ENCODE measurements at places on chromosomes 3 and 15. TPM values are rescaled to one million over a fixed set of nuclear protein-coding genes. Genes with fewer than 3 reads are reported as not detected.

DNA sequence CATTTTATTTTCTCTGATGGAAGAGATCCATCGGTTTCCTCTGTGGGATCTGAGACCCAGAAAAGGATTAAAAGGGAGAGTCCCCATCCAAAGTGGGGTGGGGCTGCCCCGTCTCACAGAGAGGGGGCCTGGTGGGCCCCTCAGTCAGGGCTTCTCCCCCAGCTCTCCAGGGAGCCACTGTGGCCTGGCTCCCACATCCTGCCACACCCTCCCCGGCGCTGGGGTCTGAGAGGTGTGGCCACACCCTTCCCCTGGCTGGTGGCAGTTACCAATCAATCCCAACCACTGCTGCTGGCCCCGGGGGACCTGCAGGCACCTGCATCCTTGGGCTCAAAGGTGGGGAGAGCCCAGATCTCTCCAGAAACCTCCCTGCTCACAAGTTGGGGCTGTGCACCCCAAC, 161.8 kb upstream of the IQSEC1 start:
- peaks cover 28% of the 10 kb centered on the region for H3K4me1 ChIP-seq
- no peaks in the 10 kb centered on the region for H3K36me3 ChIP-seq
- H3K27me3 ChIP-seq = no peaks in the 10 kb centered on the region
- no peak overlapping the region for H3K27ac ChIP-seq
- DNase-seq = no peak

DNA sequence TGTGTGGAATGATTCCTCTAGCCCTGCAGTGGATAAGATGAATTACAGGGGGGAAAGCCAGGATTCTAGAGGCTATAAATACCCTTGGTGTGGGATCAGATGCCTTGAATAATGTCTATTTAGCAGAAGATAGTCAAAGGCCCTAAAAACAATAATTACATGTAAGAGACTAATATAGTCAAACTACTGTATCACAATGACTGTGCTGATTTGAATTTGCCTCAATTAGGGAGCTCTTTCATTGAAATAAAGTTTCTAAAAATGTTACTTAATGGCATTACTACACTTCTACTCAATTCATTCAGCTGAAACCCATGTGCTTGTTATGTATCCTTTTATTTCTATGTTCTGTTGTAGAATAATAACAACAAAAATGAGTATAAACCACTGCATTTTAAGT, 915.6 kb downstream of the TUSC7 start:
- H3K27ac ChIP-seq = no peak overlapping the region
- H3K27me3 ChIP-seq = no peaks in the 10 kb centered on the region
- H3K4me1 ChIP-seq = no peaks in the 10 kb centered on the region
- H3K36me3 ChIP-seq = no peaks in the 10 kb centered on the region
- H3K4me3 ChIP-seq = no peak overlapping the region
- DNase-seq = no peak

DNA sequence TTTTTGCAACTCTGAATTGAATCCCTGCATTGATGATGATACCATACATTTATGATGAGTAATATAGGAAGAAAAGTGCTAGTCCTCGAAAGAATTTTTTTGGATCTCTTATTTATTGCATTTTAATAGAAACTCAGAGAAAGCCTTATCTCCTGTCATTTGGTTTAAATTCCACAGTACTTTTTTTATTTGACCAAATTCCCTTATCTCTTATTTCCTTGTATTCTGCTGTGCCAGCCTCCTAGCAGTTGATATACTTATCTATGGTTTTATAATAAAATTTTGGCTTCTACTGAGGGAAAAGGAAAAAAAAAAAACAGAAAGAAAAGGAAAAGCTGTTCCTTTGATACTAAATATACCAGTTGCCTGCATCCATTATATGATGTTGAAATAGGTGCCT, 535.1 kb upstream of the NR2F2 start:
- no peak overlapping the region for H3K4me3 ChIP-seq
- no peak for DNase-seq
- H3K27me3 ChIP-seq = no peaks in the 10 kb centered on the region
- H3K4me1 ChIP-seq = no peaks in the 10 kb centered on the region

DNA sequence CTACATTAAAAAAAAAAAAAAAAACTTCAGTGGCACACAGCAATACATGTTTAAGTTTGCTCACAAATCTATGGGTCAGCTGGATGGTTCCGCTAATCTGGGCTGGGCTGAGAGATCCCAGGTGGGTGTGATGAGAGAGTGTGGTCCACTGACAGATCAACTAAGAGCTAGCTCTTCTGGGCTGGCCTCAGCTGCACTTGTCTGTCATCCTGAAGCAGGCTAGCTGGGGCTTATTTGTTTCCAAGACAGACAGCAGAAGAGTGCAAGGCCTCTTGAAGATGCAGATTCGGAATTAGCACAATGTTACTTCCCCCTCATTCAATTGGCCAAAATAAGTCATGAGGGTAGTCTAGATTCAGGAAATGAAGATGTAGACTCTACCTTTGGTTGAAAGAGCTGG, 56.5 kb downstream of the SIDT1 start:
- DNase-seq = no peak
- no peaks in the 10 kb centered on the region for H3K27me3 ChIP-seq
- no peak overlapping the region for H3K4me3 ChIP-seq
- H3K4me1 ChIP-seq = no peaks in the 10 kb centered on the region

DNA sequence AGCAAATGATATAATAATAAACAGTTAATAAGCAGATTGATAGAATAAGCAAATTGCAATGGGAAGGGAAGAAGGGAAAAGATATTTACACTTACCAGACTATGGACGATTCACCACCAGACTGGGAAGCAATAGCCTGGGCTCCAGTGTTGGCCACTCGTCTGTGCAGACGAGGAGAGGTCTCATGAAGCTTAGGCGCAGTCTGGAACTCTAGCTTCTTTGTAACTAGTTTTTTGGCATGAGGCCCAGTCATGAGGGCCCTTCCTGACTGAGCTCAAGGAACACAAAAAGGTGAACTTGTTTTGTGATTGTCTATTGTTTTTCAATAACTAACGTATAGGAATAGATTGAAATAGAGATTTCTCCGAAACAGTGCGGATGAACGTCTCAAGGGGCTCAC, 63.3 kb upstream of the GATM start:
- H3K4me1 ChIP-seq = no peaks in the 10 kb centered on the region
- H3K27me3 ChIP-seq = no peaks in the 10 kb centered on the region
- DNase-seq = no peak

The SNUPN gene
- 35.1 TPM for total RNA-seq

DNA sequence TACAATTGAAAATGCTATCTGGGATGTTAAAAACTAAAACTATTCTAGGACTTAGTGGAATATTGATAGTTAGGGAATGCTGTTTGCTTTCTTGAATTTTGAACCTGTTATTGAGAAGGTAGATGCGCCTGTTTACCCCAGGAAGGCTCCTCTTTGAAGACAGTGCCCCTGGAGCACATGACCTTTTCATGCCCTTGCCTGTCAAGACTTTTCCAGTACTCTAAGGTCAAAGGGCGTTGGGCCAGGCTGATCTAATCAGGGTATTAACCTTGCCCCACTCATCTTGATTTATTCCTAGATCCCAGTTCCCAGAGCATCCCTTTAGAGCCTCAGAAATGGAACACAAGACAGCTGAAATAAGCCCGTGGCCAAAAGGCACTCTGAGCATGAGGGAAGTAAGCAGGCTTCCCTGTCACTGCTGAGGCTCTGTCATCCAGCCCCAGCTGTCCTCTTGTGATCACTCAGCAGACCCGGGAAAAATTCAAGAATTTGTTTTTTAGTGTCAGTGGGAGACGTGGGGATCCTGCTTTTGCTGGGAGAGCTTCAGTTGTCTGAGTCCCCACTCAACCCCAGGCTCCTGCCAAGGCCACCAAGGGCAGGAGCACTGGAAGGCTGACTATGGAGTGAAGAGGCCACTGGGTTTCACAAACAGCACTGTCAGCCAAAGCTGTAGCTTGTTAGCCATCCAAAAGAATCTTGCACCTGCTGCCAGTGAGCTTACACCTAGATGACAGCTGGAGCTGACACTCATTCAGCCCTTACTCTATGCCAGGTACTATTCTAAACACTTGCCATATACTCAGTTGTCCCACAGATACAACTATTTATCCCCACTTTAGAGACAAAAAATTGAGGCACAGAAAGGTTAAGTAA, 169.0 kb downstream of the PGPEP1L start:
- no peaks in the 10 kb centered on the region for H3K27me3 ChIP-seq
- no peak overlapping the region for H3K4me3 ChIP-seq
- no peaks in the 10 kb centered on the region for H3K36me3 ChIP-seq
- no peak for DNase-seq
- no peak overlapping the region for H3K27ac ChIP-seq

GRCh38 chr3:189419683-189420082, 211.5 kb upstream of the TP63 start:
- no peak overlapping the region for H3K27ac ChIP-seq
- DNase-seq = no peak
- no peaks in the 10 kb centered on the region for H3K36me3 ChIP-seq
- no peaks in the 10 kb centered on the region for H3K27me3 ChIP-seq

The PRC1 gene
- total RNA-seq = 4.4 TPM

The SUCLG2 gene
- total RNA-seq = 49.7 TPM

DNA sequence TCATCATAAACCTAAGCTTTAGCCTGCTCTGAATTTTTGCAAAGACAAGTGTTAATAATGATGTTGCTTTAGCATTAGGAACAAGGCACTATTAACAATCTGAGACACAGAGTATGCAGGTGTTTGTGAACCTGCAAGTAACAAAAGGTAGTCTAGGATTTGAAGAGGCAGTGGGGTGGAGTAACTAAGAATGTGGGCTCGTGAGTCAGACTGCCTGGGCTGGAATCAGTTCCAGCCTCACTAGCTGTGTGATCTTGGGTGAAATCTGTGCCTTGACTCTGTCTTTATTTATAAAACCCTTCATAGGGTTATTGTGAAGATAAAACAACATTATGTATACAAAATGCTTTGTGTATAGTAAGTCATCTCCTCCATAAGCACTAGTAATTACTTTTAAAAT, 610.6 kb upstream of the CFAP20DC start:
- H3K4me1 ChIP-seq = no peaks in the 10 kb centered on the region
- DNase-seq = no peak
- H3K27ac ChIP-seq = no peak overlapping the region
- H3K27me3 ChIP-seq = no peaks in the 10 kb centered on the region
- H3K36me3 ChIP-seq = no peaks in the 10 kb centered on the region

DNA sequence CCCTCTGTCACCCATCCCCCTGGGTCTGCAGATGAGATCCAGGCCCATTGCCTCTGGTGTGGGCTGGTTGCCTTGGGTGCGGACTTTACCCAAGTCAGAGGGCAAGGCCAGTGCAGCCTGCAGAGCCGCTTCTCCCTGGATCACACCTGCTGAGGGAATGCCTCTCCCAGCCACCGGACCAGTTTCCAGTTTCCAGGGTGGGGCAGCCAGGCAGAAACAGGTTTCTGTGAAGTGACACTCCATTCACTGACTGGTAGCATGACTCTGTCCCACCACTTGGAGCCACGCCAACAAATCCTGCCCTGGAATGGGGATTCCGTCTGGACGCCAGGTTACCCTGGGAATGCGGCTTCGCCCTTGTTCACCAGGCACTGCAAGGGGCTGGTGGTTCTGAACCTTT, 30.0 kb downstream of the PAQR5 start:
- no peaks in the 10 kb centered on the region for H3K4me1 ChIP-seq
- H3K27ac ChIP-seq = no peak overlapping the region
- H3K36me3 ChIP-seq = no peaks in the 10 kb centered on the region
- no peak for DNase-seq

The PPM1M gene
- 80.8 TPM for total RNA-seq

- H3K36me3 ChIP-seq = no peaks in the 10 kb centered on the region
- H3K27me3 ChIP-seq = no peaks in the 10 kb centered on the region
- no peaks in the 10 kb centered on the region for H3K4me1 ChIP-seq
- H3K4me3 ChIP-seq = no peak overlapping the region
- no peak overlapping the region for H3K27ac ChIP-seq
Observed at GRCh38 chr3:151327571-151328198, 1.7 kb downstream of the P2RY13 start.

DNA sequence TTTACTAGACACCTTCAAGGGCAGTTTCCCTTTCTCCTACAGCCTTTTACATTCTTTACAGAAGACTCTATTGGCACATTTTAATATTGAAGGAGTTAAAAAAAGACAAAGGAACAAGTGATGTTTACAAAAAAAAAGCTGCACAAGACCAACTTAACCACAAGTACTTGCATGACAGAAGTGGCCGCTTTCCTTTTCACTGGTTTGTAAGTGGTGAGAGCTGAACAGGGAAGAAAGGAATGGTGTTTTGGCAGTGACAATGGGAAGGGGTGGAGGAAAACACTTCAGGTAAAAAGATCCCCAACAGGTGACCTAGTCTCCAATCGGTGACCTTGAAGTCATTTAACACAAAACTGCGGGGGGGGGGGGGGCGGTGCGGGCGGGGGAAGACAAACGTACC, 1.1 kb downstream of the WDR72 start:
- H3K36me3 ChIP-seq = no peaks in the 10 kb centered on the region
- H3K4me1 ChIP-seq = no peaks in the 10 kb centered on the region
- no peak for DNase-seq
- H3K27ac ChIP-seq = no peak overlapping the region
- no peak overlapping the region for H3K4me3 ChIP-seq

- H3K36me3 ChIP-seq = no peaks in the 10 kb centered on the region
- DNase-seq = no peak
- H3K4me3 ChIP-seq = no peak overlapping the region
- no peak overlapping the region for H3K27ac ChIP-seq
- no peaks in the 10 kb centered on the region for H3K4me1 ChIP-seq
Observed at GRCh38 chr15:62464705-62465104, 299.6 kb upstream of the C2CD4B start.

DNA sequence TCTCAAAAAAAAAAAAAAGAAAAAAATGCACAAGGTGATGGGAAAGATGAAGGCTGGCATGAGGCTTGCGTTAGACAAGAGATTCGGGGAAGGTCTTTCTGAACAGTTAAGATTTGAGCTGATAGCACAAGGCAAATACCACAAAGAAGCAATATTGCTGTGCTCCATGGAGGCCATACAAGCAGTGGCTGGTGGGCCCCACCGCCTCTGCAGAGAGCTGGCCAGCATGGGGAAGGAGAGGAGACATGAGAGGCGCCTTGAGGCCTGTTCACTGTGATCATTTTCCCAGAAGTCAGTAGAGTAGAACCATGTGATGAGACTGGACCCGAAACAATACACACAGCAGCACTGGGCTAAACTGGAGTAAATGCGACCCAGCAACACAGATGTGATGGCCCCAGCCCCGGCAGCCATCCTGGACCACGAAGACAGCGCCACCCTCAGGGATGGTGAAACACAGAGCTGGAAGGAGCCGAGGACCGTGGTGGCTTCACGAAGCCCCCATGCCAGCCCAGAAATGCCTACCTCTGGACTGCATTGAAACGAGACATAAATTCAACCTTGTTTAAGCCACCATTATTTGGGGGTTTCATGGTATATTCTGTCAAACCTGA, 5.5 kb downstream of the XXYLT1 start:
- peaks cover 27% of the 10 kb centered on the region for H3K4me1 ChIP-seq
- no peak overlapping the region for H3K27ac ChIP-seq
- DNase-seq = no peak
- H3K36me3 ChIP-seq = no peaks in the 10 kb centered on the region

- H3K27me3 ChIP-seq = no peaks in the 10 kb centered on the region
- no peak overlapping the region for H3K4me3 ChIP-seq
- H3K4me1 ChIP-seq = peaks cover 6% of the 10 kb centered on the region
- DNase-seq = no peak
- no peaks in the 10 kb centered on the region for H3K36me3 ChIP-seq
- no peak overlapping the region for H3K27ac ChIP-seq
Observed at GRCh38 chr3:38459499-38460048, 5.9 kb downstream of the ACVR2B start.

- H3K36me3 ChIP-seq = peaks cover 19% of the 10 kb centered on the region
- H3K4me3 ChIP-seq = no peak overlapping the region
- no peak for DNase-seq
- H3K4me1 ChIP-seq = no peaks in the 10 kb centered on the region
- H3K27me3 ChIP-seq = no peaks in the 10 kb centered on the region
Observed at GRCh38 chr3:100289339-100289738, 28.5 kb downstream of the TBC1D23 start.

The CFAP44 gene
- 14.7 TPM for total RNA-seq

Measured in naive thymus-derived CD4-positive, alpha-beta T cell (primary cell).